ENCODE measurements at places on chromosomes 13 and 19. TPM values are rescaled to one million over a fixed set of nuclear protein-coding genes. Genes with fewer than 3 reads are reported as not detected.

Gene ZNF497
- 4.4 TPM for total RNA-seq

Gene ZNF471
- total RNA-seq = 1.0 TPM

Gene ZNF90
- 1.8 TPM for total RNA-seq

Gene GJB2
- total RNA-seq = 50.1 TPM

Gene MYO16
- total RNA-seq = 0.70 TPM

All from liver (tissue), 10 donors.